Adrenal gland (tissue), 19 donors: ENCODE measurements at places on chromosomes 11 and 22. TPM values are rescaled to one million over a fixed set of nuclear protein-coding genes. Genes with fewer than 3 reads are reported as not detected.

The PHLDA2 gene
- total RNA-seq, result 0.11 TPM

The UNC93B1 gene
- total RNA-seq, result 4.3 TPM

The EHBP1L1 gene
- 36.8 TPM for total RNA-seq

The DEUP1 gene
- total RNA-seq, result 1.1 TPM

The GTSE1 gene
- total RNA-seq, result 0.74 TPM

The MYOD1 gene
- not detected for total RNA-seq

The PANX3 gene
- total RNA-seq, result not detected

The BIK gene
- total RNA-seq, result 2.9 TPM

The KRTAP5-1 gene
- total RNA-seq, result not detected

The PKP3 gene
- not detected for total RNA-seq

The WT1 gene
- not detected for total RNA-seq

The CNIH2 gene
- 1.2 TPM for total RNA-seq

- H3K36me3 ChIP-seq, result no peaks in the 10 kb centered on the region
- no peaks in the 10 kb centered on the region for H3K27me3 ChIP-seq
- H3K4me1 ChIP-seq, result peaks cover 21% of the 10 kb centered on the region
These were observed 35.6 kb downstream of the ETS1 start for GRCh38 chr11:128551611-128552335.

- DNase-seq, result peak; percentile 63
- H3K36me3 ChIP-seq, result no peaks in the 10 kb centered on the region
- no peak within 1 kb of the TSS for H3K27ac ChIP-seq
- peak within 1 kb of the TSS; percentile 53 for H3K4me3 ChIP-seq
These were observed at the start of gene PHLDA2 for GRCh38 chr11:2928605-2929530. TSS of gene PHLDA2 (minus strand) at chr11:2929420. CDS start at chr11:2929364, 56 bp downstream.

DNA sequence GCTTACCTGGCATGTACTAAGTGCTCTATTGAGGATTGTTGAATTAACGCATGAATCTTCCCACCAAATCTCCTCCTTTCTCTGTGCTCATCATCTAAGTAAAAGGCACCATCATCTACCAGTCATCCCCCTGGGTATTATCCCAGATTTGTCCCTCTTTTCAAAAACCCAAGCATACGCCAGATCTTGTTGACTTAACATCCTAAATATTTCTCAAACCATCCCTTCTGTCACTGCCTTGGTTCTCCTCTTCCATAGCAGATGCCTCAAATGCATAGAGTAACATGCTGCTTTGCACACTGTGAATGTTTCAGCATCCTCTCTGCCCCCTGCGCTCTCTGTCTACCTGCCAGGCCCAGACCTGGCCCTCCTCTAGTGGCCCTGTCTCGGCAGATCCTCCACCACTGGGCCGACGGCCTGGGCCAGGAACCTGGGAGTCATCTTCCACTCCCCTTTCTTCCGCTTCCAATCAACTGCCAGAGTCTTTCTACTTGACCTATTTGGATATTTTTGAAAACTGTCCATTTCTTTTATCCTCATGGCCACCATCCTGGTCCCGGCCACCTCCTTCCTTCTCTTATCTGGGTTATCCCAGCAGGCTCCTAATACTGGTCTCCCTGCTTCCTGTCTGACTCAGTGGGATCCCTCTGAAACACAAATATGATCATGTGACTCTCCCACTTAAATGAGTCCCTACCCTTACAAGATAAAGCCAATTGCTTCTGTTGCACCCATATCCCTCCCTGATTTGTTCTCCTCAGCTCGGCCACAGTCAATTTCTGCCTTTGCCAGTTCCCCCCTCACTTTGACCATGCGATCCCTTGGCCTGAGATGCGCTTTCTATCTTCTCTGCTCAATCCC, 3.4 kb upstream of the TAB1 start:
- no peak overlapping the region for H3K4me3 ChIP-seq
- H3K4me1 ChIP-seq, result peaks cover 11% of the 10 kb centered on the region
- no peak overlapping the region for H3K27ac ChIP-seq
- H3K36me3 ChIP-seq, result no peaks in the 10 kb centered on the region
- H3K27me3 ChIP-seq, result no peaks in the 10 kb centered on the region

- H3K36me3 ChIP-seq, result no peaks in the 10 kb centered on the region
- H3K27me3 ChIP-seq, result no peaks in the 10 kb centered on the region
- DNase-seq, result no peak
- no peak overlapping the region for H3K27ac ChIP-seq
- H3K4me1 ChIP-seq, result peaks cover 10% of the 10 kb centered on the region
These were observed 2.1 kb downstream of the C22orf23 start for GRCh38 chr22:37951305-37951704.

GRCh38 chr11:12989428-12990161, 19.5 kb upstream of the RASSF10 start:
- H3K4me1 ChIP-seq, result no peaks in the 10 kb centered on the region
- no peaks in the 10 kb centered on the region for H3K27me3 ChIP-seq
- H3K36me3 ChIP-seq, result no peaks in the 10 kb centered on the region
- H3K4me3 ChIP-seq, result no peak overlapping the region

- H3K4me3 ChIP-seq, result peak overlapping the region; percentile 15
- H3K27me3 ChIP-seq, result no peaks in the 10 kb centered on the region
- DNase-seq, result peak; percentile 30
- H3K36me3 ChIP-seq, result no peaks in the 10 kb centered on the region
- H3K27ac ChIP-seq, result no peak overlapping the region
These were observed 603 bp upstream of the ZFTA start for GRCh38 chr11:63769042-63769713.

DNA sequence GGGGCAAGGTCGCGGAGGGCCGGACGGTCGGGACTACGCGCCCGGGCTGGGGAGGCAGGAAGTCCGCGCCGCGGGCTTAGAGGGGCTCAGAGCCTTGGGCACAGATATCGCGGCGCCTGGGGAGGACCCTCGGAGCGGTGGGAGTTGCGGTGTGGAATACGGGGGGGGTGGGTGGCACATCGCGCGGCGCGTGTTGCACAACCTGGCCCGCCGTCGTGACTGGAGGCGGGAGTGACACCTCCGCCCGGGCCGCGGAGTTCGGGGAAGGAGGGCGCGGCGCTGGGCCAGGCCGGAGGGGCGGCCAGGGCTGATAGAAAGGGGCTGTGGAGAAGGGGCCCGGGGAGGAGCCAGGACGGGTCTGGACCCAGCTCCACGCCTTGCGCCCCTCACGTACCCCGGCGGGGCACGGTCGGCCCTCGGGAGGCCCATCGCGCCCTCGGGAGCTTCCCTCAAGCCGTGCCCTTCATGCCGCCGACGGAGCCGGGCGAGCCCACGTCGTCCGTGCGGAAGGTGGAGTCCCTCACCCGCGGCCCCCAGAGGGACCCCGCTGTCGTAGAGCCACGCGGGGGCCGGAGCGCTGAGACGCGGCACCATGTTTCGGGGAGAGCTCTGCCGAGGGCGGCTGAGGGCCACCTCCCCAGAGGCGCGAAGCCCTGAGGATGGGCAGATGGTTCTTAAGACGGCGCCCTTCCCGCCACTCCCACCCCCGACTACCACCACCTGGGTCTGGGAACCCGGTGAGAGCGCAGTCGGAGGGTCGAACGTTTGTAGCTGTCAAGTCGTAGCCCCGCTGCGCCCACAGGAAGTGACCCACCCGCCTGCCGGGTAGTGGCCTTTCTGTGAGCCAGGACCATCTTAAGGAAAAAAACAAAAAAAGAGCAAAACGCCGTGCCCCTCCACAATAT, 729 bp downstream of the IL17RA start:
- no peaks in the 10 kb centered on the region for H3K27me3 ChIP-seq
- peak overlapping the region; percentile 89 for H3K27ac ChIP-seq
- H3K4me1 ChIP-seq, result peaks cover 6% of the 10 kb centered on the region
- peak overlapping the region; percentile 65 for H3K4me3 ChIP-seq
- H3K36me3 ChIP-seq, result no peaks in the 10 kb centered on the region

GRCh38 chr11:91326751-91327150, 897.9 kb upstream of the FAT3 start:
- no peaks in the 10 kb centered on the region for H3K27me3 ChIP-seq
- no peaks in the 10 kb centered on the region for H3K4me1 ChIP-seq
- DNase-seq, result no peak
- no peaks in the 10 kb centered on the region for H3K36me3 ChIP-seq
- H3K27ac ChIP-seq, result no peak overlapping the region

DNA sequence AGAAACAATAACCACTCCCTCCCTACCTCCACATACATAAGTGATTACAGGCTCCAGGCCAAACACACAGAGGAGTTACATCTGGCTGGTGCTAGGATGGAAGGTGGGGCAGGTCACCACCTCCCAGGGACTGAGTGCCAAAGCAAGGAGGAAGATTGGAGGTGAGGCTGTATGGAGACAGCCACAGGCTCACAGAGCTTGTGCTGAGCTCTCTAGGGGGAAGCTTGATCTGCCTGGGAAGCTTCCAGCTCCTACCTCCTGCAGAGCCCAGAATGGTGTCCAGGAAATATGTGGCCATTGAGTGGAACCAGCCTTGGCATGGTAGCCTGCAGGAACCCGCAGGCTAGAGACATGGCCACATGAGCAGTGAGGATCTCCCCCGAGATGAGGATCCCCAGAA, 3.6 kb upstream of the MED15 start:
- no peaks in the 10 kb centered on the region for H3K36me3 ChIP-seq
- no peak overlapping the region for H3K4me3 ChIP-seq
- H3K27ac ChIP-seq, result no peak overlapping the region
- no peak for DNase-seq

- H3K36me3 ChIP-seq, result no peaks in the 10 kb centered on the region
- DNase-seq, result peak; percentile 33
- peaks cover 18% of the 10 kb centered on the region for H3K4me1 ChIP-seq
- peak overlapping the region; percentile 70 for H3K4me3 ChIP-seq
- no peaks in the 10 kb centered on the region for H3K27me3 ChIP-seq
- H3K27ac ChIP-seq, result peak overlapping the region; percentile 94
These were observed 1.0 kb downstream of the RTN3 start for GRCh38 chr11:63682066-63683021.

GRCh38 chr11:79937676-79938334, 497.0 kb upstream of the TENM4 start:
- H3K27ac ChIP-seq, result no peak overlapping the region
- no peaks in the 10 kb centered on the region for H3K4me1 ChIP-seq

DNA sequence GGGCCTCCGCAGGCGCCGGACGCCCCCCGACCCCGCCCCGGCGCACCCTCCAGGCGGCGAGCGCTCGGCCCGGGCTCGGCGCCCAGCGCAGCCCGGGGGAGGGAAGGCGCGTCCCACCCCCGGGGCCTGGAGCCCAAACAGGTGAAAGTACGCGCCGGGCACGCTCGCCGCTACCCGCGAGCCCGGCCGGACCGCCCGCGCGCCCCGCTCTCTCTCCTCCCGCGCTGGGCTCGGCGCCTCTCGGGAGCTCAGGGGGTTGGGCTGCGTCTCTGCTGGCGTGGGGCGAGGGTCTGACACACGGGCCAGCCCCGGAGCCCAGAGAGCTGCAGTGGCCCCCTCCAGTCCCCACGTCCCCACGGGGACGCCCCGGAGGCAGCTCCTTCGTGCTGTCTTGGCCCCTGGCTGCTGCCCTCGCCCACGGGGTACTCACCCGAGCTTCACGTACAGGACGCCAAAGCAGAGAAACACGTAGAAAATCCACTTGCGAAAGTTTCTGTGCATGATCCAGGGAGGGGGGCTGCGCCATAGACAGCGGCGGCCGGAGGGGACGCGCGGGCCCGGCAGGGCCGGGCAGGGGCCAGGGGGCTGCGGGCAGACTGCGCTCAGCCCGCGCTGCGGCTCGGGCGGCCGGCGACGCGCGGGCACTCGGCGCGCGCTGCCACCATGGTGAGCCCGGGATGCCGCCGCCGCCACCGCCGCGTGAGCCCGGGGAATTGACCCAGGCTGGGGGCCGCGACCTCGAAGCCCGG, 534 bp downstream of the WNT7B start:
- H3K27me3 ChIP-seq, result peaks cover 65% of the 10 kb centered on the region
- H3K27ac ChIP-seq, result no peak overlapping the region
- H3K4me1 ChIP-seq, result peaks cover 7% of the 10 kb centered on the region
- DNase-seq, result no peak
- H3K36me3 ChIP-seq, result no peaks in the 10 kb centered on the region

- no peaks in the 10 kb centered on the region for H3K27me3 ChIP-seq
- no peak overlapping the region for H3K4me3 ChIP-seq
- peak overlapping the region; percentile 83 for H3K27ac ChIP-seq
These were observed 12.4 kb downstream of the CRY2 start for GRCh38 chr11:45859661-45860140.

GRCh38 chr22:38017272-38017920, 33.0 kb upstream of the SOX10 start:
- H3K4me3 ChIP-seq, result no peak overlapping the region
- H3K36me3 ChIP-seq, result no peaks in the 10 kb centered on the region
- DNase-seq, result peak; percentile 94
- H3K27ac ChIP-seq, result peak overlapping the region; percentile 65

- H3K4me1 ChIP-seq, result peaks cover 45% of the 10 kb centered on the region
- H3K27me3 ChIP-seq, result no peaks in the 10 kb centered on the region
- peak overlapping the region; percentile 68 for H3K27ac ChIP-seq
- no peak for DNase-seq
These were observed 60.4 kb downstream of the BMAL1 start for GRCh38 chr11:13338019-13338426.

- H3K27ac ChIP-seq, result no peak overlapping the region
- H3K4me1 ChIP-seq, result no peaks in the 10 kb centered on the region
- no peak for DNase-seq
- no peaks in the 10 kb centered on the region for H3K36me3 ChIP-seq
These were observed 881.3 kb downstream of the KCNA4 start for GRCh38 chr11:29135504-29135903.

- DNase-seq, result no peak
- no peak overlapping the region for H3K27ac ChIP-seq
- H3K27me3 ChIP-seq, result no peaks in the 10 kb centered on the region
- no peaks in the 10 kb centered on the region for H3K36me3 ChIP-seq
- H3K4me1 ChIP-seq, result no peaks in the 10 kb centered on the region
These were observed 113.3 kb upstream of the FAT3 start for GRCh38 chr11:92111287-92111686.

GRCh38 chr11:109112821-109113280, 309.1 kb upstream of the C11orf87 start:
- no peaks in the 10 kb centered on the region for H3K36me3 ChIP-seq
- DNase-seq, result no peak
- no peak overlapping the region for H3K4me3 ChIP-seq
- H3K4me1 ChIP-seq, result no peaks in the 10 kb centered on the region

DNA sequence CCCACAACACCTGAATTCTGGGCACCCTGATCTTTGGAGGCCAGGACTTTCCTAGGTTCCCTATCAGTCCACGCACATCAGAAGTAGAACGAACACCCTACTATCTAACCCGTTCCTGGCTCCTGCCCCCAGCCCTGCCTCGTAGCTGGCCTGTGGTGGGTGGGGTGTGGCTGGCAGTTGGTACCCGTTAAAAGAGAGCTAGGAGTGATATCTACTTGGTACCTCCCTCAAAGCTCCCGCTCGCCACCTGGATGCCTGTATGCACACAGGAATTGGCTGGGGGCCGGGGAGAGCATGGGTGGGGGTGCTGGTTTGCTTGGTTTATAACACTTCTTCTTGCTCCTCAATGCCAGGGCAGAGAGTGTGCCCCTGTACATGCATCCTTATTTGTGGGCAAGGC, 14.0 kb upstream of the NECTIN1 start:
- H3K27ac ChIP-seq, result no peak overlapping the region
- no peak for DNase-seq
- H3K36me3 ChIP-seq, result no peaks in the 10 kb centered on the region
- H3K27me3 ChIP-seq, result peaks cover 25% of the 10 kb centered on the region
- H3K4me1 ChIP-seq, result no peaks in the 10 kb centered on the region

DNA sequence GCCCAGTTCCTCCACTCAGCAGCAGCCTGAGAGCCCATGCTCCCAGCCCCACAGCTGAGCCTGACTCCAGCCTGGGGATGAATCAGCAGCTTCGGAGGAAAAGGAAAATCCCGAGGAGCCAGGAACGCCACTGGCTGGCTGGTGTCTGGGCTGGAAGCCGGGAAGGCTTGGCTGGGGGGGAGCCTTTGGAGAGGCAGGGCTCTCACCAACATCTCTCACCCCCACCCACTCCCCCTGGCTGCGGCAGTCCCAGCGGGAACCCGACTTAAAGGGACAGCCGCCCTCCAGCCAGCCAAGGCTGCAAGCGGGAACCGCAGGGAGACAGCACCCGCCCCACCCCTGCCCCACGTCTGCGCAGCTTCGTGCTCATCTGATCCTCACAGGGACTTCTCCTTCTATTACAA, 28.4 kb downstream of the KIAA0930 start:
- H3K27me3 ChIP-seq, result no peaks in the 10 kb centered on the region
- no peaks in the 10 kb centered on the region for H3K36me3 ChIP-seq
- H3K27ac ChIP-seq, result peak overlapping the region; percentile 52
- peak; percentile 94 for DNase-seq
- peaks cover 37% of the 10 kb centered on the region for H3K4me1 ChIP-seq
